Activated gamma-delta T cell treated with anti-CD3 and anti-CD28 coated beads, Interleukin-2, amount 50 U/mL, for 16 hours (primary cell): ENCODE measurements at places on chromosomes 2 and 18.

- no peak for DNase-seq
Measured at GRCh38 chr2:233444501-233444900, 90.2 kb downstream of the DGKD start.

DNA sequence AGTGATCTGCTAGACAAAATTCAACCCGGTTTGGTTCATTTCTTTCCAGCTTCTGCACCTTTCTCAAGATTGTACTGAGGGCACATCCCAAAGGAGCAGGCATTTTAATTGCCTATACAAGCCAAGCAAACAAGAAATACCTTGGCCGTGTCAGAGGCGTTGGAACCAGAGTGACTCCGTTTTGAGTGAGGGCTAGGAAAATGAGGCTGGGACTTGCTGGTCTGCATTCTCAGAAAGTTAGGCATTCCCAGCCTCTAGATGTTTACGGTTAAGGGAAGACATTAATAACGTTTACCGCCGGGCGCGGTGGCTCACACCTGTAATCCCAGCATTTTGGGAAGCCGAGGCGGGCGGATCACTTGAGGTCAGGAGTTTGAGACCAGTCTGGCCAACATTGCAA is 1.5 kb upstream of the GEMIN6 start:
- DNase-seq: no peak

GRCh38 chr2:140344838-140345237 is 1564.6 kb upstream of the NXPH2 start:
- DNase-seq: no peak

GRCh38 chr2:139217641-139218040 is 437.5 kb upstream of the NXPH2 start:
- no peak for DNase-seq

DNA sequence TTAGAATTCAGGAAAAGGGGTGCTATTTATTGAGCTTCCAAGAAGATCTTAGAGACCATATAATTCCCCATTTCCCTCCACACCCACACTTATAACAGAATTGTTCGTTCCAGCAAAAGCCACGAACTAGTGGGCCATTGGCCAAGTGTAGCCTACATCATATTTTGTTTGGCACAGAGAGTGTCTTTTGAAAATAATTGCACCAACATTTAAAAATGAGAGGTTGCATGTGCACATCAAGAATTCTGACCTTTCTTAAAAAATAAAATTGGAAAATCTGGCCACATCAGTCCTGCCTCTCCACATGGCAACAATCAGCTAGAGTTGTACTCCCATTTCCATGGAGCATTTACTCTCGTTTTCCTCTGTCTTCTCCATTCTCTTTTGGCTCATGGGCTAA is 655.5 kb upstream of the FANCL start:
- DNase-seq: no peak

GRCh38 chr18:70288171-70288850 is 534 bp upstream of the SOCS6 start:
- DNase-seq: no peak

DNA sequence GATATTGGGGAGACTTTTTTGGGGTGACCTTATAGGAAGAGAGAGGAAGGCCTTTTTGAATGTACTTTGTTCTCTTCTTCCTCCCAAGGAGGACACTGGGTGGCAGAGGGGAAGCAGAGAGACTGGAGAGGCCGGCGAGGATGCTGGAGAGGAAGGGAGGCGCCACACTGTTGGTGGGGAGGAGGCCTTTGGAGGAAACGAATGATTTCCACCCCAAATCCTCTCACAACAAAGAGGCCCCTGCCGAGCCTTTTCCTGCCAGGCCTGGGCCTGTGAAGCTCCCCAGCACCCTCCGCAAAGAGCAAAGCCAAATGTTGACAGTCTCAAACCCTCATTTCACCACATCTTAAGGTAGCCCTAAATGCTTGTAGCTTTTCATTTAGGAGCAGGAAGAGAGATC is 59.0 kb upstream of the UPP2 start:
- DNase-seq: no peak

DNA sequence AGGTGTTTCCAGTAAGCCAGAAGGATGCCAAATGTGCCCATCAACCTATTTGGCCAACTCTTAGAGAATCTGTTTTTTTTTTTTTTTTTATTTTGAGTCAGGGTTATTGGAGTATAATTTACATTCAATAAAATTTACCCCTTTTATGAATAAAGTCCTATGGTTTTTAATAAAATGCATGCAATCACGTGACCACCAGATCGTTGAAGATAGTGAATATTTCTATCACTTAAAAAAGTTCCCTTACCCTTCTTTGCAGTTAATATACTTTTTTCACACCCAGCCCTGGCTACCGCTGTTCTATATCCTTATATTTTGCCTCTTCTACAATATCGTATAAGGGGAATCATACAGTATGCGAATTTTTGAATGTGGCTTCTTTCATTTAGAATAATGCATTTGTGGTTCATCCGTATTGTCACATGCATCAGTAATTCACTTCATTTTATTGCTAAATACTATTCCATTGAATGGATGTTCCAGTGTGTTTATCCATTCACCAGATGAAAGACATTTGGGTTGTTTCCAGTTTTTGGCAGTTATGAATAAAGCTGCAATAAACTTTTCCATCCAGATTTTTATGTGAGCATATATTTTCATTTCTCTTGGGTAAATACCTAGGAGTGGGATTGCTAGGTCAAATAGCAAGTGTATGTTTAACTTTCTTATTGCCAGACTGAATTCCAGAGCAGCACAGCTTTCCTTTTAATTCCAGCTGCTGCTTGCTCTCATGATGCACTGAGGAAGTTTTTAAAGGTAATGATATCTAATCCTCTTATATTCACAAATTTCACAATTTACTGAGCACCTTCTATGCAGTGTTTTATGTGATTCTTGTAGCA is 156.3 kb upstream of the NT5C1B start:
- DNase-seq: no peak

- DNase-seq: no peak
Measured at GRCh38 chr2:37781028-37781427, 109.6 kb upstream of the CDC42EP3 start.

DNA sequence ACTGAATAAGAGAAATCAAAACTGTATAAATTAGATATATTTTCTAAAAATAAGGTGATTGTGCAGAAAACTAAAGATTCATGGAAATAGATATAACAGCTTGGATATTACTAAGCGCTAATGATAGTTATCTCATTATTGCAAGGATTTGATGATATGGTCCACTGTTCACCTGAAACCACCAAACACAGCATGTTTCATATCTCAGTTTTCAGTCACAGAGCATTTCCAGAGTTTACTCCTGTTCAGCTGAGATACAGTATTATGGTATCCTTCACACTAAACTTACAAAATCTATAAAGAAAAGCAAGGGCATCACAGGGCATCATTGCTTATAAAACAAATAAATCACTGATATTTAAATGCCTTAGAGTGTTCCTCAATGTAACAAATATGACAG is 591.6 kb downstream of the ERBB4 start:
- no peak for DNase-seq

GRCh38 chr2:203418271-203418670 is 90.1 kb downstream of the ABI2 start:
- no peak for DNase-seq

GRCh38 chr2:184468826-184469225 is 129.5 kb upstream of the ZNF804A start:
- no peak for DNase-seq

- DNase-seq: no peak
Measured at GRCh38 chr2:191854382-191855372, 7.8 kb upstream of the CAVIN2 start.

- no peak for DNase-seq
Measured at GRCh38 chr2:24021122-24021998, 11.5 kb downstream of the MFSD2B start.

- DNase-seq: no peak
Measured at GRCh38 chr2:35741556-35741955, 614.0 kb upstream of the CRIM1 start.

DNA sequence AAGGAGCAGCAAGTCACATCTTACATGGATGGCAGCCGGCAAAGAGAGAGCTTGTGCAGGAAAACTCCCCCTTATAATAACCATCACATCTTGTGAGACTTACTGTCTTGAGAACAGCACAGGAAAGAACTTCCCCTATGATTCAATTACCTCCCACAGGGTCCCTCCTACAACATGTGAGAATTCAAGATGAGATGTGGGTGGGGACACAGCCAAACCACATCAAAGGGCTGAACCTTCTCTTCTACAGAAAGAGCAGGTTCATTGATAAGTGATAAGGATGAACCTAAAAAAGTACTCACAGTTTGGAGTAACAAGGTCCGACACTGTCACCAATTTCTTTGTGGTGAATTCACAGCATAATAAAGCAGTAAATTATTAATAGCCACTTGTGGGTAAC is 422.2 kb upstream of the FSIP2 start:
- no peak for DNase-seq

DNA sequence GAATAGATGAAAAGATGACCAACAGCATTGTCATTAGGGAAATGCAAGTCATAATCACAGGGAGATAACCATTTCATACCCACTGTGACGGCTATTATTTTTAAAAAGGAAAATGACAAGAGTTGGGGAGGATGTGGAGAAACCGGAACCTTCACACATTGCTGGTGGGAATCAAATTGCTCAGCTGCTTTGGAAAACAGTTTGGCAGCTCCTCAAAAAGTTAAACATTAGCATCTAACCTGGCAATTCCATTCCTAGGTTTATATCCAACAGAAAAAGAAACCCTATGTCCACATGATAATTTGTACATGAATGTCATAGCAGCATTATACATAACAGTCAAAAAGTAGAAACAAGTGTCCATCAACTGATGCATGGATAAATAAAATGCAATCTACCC is 58.2 kb downstream of the KCNG3 start:
- DNase-seq: no peak

- no peak for DNase-seq
Measured at GRCh38 chr2:112821142-112821541, 15.4 kb downstream of the IL1B start.

- DNase-seq: no peak
Measured at GRCh38 chr2:177705511-177706173, 313.1 kb downstream of the AGPS start.

GRCh38 chr2:108165729-108166128 is 74.0 kb upstream of the SULT1C3 start:
- no peak for DNase-seq

DNA sequence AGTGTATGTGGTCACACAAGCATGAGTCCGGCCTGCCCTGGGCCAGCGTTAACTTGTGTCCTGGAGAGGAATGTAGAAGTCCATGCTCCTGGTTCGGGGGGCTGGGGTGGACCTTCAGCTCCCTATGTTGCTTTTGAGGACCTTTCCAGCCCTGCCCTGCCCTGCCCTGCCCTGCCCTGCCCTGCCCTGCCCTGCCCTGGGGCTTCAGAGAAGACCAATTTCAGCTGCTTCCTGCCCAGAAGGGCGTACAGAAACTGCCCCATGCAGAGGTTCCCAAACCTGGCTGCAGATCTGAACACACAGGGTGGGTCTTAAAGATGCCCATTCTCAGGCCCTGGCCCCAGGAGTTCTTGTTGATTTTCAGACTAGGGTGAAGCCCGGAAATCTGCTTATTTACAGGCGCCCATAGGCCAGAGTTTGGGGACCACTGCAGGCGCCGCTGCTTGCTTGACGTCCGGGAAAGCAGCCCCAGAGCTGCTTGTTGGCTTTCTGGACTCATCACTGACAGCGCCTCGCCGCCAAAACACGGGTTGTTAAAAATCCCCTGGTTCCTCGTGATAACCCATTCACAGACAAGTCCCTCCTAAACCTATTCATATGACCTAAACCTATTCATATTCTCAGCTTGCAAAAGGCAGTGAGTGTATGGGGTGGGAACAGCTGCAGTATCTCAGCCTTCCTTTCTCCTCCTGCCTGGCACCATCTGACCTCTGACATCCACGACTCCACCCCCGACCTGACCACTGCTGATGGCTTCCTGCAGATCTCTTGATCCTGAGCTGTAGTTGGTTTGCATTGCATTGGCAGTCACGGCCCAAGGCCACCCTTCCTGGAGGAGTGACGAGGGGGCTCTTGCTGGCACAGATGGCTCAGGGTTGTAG is 198.3 kb downstream of the GLI2 start:
- no peak for DNase-seq

- DNase-seq: no peak
Measured at GRCh38 chr2:231364961-231365810, 30.3 kb upstream of the B3GNT7 start.

DNA sequence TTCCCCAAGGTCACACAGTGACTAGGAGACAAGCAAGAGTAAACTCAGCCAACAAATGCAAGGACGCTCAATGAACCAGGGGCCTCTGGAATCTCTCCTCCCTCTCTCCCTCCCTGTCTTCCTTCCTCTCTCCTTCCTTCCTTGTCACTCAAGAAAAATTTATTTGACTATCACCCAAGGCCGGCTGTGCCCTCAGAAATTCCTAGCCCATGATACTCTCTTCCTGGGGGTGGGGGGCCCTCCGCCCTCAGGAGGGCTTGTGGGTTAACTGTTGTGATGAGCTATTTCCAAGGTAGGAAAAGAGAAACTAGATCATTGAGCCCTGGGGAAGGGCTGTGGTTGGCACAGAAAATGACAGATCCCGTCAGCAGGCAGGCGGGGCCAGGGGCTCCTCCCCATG is 21.7 kb downstream of the INHBB start:
- DNase-seq: no peak

- DNase-seq: no peak
Measured at GRCh38 chr2:20652141-20652540, 1.2 kb upstream of the HS1BP3 start.

- DNase-seq: no peak
Measured at GRCh38 chr2:56191617-56192016, 7.8 kb downstream of the CCDC85A start.

GRCh38 chr2:209451209-209451834 is 27.5 kb downstream of the MAP2 start:
- DNase-seq: no peak

DNA sequence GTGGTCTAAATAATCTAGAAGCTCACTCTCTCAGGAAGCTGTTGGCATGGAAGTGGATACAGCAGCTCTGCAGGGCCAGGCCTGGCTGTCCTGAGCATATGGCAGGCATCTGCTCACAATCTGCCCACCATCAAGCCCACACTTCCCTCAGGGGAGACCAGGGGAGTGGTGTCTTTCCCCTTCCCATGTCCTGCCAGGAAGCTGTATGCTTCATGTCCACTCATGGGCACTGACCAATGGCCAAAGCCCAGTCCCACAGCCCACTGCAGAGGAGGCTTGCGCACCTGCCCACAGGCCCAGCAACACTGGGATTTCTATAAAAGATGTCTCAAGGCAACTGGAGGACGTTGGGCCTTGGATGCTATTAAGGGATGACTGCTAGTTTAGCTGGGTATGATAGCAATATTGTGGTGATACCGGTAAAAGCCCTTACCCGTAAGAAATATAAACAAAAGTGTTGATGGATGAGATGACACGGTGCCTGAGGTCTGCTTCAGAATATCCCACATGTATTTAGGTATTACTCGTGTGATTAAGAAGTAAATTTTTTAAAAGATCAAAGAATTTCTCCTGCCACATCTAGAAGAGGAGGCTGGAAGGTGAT is 106.7 kb upstream of the CTDP1 start:
- DNase-seq: no peak

DNA sequence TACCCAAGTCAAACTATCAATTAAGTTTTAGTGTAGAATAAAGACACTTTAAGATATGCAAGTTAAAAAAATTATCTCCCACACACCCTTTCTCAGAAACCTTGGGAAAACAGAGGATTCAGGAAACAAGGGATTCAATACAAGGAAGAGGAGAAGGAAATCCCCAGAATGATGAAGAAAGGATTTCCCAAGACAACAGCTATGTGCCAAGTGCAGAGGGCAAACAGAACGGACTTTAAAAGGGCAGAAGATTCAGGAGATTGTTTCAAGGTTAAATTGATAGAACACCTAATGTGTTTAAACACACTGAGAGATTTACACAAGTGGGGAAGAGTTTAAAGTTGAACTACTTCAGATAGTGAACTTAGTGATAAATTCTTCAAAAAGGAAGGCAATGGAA is 71.5 kb upstream of the EPAS1 start:
- no peak for DNase-seq

GRCh38 chr2:3476321-3476984 is 42.9 kb downstream of the ADI1 start:
- no peak for DNase-seq
